ENCODE measurements at places on chromosomes 7 and 10.

- peak; percentile 53 for DNase-seq
Measured at GRCh38 chr7:128322040-128322643, 21.6 kb downstream of the RBM28 start.

GRCh38 chr10:11026773-11027172, 9.1 kb downstream of the CELF2 start:
- no peak for DNase-seq

- peak; percentile 93 for DNase-seq
Measured at GRCh38 chr7:14457568-14458453, 444.7 kb downstream of the DGKB start.

GRCh38 chr10:78932054-78932386, 136.7 kb upstream of the ZMIZ1 start:
- no peak for DNase-seq

GRCh38 chr7:2932402-2933251, 88.5 kb upstream of the GNA12 start:
- no peak for DNase-seq

GRCh38 chr7:1081931-1082401, 5.9 kb upstream of the GPER1 start:
- DNase-seq = peak; percentile 97

DNA sequence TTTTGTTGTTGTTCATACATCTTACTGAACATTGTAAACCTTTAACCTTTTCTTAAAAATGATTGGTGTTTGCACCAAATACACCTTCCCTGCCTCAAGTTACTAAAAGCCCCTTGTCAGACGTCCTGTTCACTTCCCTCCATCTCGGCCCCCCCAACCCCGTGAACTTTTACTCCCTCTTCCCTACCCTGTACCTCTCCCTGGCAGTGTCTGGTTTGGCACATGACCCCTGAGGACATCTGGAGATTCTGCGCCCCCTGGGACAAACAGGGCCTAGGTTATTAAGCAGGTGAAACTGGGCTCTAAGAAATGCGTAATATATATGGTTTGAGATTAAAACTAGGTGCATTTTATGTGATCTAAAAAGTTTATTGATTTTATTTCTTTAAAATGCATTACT, 1.4 kb downstream of the PPP2R2D start:
- DNase-seq = no peak

DNA sequence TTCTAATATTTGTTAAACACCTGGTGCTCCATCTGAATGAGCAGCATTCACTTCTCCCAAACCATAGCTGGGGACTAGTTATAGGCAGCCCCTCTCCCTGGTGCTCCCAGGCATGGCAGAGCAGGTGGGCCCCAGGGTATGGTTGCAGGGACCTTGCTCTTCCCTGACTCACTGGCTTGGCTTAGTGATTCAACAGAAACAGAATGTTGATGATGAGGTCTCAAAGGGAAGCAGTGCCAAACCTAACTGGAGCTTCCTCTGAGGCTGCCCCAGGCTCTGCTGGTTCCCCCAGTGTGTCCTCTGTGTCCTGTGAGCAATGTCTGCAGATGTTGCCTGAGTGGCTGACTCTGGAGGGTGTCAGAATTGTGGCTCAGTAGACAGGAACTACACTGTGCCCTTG, 3.7 kb downstream of the GPR26 start:
- DNase-seq = no peak

GRCh38 chr10:49070701-49071100, 44.6 kb downstream of the VSTM4 start:
- DNase-seq = no peak

DNA sequence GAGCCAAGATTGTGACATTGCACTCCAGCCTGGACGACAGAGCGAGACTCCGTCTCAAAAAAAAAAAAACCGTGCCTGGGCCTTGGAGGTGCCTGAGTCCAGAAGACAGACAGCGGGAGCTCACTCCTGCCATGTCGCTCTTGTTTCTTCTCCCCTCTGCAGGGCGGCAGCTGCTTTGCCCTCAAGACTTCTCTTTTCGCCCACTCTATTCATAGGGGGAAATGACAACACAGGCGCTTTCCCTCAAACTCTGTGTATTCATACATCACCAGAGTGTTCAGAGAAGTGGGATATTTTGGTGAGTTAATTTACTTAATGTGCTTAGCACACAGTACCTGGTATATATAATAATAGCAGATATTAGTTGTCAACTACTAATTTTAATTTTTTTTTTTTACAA, 44.5 kb downstream of the FOXK1 start:
- DNase-seq = no peak

- DNase-seq = no peak
Measured at GRCh38 chr7:95493247-95493646, 7.5 kb downstream of the ASB4 start.

DNA sequence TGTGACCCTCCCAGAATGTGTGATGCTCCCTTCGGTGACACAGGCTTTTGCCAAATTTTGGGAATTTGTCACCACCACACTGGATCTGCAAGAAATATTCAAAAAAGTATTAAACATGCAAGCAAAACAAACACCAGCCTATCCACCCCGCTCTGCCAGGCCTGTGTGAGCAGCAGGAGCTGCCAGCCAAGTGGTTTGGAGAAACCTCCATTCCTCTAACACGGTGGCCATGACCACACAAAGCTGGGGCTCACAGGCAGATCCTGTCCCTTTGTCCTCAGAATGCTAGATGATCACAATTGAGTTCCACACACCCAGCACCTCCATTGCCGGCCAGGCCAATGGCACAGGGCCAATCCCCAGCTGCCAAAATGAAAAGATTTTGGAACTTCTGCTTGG, 261.9 kb upstream of the PPP2R2D start:
- no peak for DNase-seq

GRCh38 chr7:64882341-64883112, 20.5 kb upstream of the ZNF273 start:
- no peak for DNase-seq

DNA sequence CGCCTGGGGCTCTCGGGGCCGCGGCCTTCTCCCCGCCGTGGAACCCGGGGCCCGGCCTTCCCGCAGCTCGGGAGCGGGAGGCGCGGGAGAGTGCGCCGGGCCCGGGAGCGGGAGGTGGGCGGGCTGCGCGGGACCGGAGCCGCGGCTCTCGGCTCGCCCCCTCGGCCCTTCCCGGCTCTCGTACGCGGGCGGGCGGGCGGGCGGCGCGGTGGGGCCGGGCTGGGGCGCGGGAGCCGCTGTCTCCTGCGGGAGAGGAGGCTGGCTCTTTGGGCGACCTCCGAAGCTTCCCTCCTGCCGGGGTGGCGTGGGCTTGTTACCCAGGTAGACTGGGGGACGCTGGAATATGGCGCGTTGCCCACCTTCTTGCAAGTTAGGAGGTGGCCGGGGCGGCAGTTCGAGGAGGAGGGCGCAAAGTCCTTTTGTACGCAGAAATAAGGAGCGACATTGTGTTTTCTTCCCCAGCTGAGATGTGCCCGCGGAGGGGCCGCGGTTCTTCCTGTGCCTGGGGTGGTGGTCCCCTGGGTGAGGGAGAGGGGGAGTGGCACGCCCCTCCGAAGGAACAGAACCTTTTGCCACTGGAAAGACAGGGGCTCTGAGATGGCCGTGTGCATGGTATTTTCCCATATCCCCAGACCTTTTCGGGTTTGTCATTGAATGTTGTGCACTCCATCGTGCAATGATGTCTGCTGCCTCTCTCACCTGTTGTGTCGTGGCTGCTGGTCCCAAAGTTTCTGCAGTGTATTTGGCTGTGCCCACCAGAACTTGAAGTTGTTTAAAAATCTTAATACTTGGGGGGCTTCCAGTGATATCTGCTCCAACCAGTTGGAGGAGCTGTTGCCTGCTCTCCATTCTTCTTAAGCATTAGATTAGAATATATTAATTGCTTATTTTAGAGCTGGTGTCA, 844 bp downstream of the NRF1 start:
- DNase-seq = no peak

GRCh38 chr7:21753071-21753470, 192.6 kb downstream of the CDCA7L start:
- no peak for DNase-seq

- DNase-seq = no peak
Measured at GRCh38 chr10:88299787-88300186, 283.3 kb downstream of the RNLS start.

- DNase-seq = no peak
Measured at GRCh38 chr10:33533612-33534011, 199.1 kb upstream of the NRP1 start.

GRCh38 chr7:17326378-17326777, 27.9 kb downstream of the AHR start:
- DNase-seq = no peak

DNA sequence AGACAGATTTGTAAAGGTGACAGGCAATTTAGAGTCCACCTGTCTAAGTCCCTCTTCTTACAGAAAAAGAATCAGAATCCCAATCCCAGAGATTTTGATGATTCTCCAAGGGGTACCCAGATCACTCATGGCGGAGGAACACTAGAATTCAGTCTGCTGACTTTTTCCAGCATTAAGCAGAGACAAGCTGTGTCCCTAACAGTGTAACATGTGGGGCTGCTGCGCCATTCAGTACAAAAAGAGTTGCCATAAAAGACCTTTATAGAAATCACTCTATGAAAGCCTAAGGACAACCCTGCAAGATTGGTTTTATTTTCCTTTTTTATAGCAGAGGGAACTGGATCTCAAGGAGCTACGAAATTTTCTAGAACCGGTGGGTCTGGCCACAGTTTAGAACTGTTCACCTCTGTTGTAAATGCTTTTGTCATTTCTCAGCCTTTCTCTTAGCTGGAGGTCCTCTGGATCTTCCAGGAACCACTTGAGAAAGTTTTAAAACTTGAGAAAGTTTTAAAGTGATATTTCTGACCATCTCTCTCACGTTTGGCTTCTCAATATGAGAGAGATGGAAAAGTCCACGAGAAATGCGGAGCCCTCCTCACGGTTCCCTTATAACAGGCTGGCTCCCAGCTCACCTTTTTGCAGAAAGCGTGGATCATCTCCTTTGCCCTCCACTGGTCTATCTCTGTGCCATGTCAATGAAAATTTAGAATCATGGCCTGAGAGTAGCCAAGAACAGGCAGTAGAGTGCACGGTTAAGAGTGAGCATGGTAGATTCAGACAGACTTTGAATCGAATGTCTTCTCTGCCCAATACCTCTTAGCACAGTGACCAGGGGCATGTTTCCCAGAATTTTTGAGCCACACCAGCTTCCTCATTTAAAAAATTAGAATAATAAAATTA, 826 bp downstream of the GIMAP7 start:
- no peak for DNase-seq

GRCh38 chr10:129416956-129417765, 49.9 kb upstream of the MGMT start:
- peak; percentile 57 for DNase-seq

Data from H4 (cell line).